ENCODE measurements at places on chromosomes 7 and 10.

DNA sequence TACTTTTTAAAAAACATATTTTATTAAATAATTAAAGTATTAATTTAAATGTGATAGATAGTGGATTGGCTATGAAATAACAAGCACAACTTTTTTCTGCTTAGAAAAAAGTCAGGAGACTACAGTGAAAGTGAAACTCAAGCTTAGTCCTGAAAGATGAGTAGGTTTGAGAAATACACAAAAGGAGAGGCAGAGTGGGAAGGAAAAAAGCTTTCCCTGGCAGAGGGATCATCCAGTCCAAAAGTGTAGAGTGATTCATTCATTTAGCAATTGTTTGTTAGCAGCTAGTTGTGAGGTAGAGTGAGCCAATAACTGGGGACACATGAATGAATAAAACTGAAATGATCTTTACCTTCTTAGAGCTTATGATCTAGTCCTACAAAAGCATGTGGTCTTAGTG, 93.5 kb downstream of the FOXP2 start:
- no peak for DNase-seq

DNA sequence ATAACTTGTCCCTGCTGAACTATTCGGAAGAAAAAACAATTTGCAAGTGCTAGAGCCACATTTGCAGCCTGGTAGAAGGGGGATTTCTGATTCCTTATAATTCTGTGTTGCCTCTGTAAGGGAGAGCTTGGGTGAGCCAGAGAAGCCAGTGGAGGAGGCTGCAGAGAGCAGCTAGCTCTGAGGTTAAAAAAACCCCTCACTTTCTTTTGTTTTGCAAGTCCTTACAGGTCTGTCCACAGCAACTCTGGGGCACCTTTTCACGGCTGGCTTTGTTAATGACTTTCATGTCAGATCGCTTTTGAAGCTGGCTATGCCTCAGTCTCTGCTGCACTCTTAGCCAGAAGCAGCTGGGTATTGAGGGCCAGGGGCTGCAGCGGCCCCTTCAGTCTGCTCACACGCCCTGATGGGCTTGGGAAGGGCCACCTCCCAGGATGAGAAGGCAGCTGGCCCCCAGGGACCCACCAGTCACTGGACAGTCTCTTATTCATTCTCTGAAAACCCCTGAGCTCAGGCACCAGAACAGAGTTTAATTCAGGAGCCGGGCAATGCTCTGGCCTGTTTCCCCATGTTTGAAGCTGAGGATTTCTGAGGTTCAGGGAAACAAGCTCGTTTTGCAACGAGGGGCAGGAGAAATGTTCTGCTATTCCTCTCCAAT, 30.9 kb downstream of the TRIM8 start:
- no peak for DNase-seq

DNA sequence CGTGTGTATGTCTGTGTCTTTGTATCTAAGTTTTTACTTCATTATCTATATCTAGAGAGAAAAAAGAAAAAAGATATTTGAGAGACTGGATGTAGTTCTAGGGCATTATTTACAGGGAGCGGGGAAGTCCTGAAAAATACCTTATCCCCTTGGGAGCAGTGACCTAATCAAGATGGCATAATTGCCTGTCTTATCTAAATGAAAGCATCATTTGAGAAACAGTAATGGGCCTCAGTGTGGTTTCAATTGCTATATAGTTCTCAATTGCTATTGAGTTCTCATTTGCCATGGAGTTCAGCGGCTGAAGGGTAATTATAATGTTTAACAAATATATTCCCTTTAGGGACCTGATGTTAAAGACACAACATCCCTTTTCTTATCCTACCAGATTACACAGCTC, 216.5 kb downstream of the PLXNA4 start:
- DNase-seq, result no peak

DNA sequence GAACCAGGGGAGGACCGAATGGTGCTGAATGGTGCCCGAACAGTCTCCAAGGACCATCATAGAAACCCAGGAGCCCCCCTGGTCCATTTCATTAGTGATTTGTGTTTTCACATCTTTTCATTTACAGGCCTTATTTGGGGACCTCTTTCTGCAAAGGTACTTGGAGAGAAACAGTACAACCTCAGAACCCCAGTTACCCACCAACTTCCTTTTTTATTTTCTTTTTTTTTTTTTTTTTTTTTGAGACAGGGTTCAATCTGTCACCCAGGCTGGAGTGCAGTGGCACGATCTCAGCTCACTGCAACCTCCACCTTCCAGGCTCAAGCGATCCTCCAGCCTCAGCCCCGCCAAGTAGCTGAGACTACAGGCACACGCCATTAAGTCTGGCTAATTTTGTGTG, 13.0 kb upstream of the ELN start:
- DNase-seq, result no peak

GRCh38 chr7:77944183-77945182, 145.9 kb downstream of the PHTF2 start:
- no peak for DNase-seq

GRCh38 chr7:120873401-120873800, 15.5 kb upstream of the TSPAN12 start:
- DNase-seq, result no peak

DNA sequence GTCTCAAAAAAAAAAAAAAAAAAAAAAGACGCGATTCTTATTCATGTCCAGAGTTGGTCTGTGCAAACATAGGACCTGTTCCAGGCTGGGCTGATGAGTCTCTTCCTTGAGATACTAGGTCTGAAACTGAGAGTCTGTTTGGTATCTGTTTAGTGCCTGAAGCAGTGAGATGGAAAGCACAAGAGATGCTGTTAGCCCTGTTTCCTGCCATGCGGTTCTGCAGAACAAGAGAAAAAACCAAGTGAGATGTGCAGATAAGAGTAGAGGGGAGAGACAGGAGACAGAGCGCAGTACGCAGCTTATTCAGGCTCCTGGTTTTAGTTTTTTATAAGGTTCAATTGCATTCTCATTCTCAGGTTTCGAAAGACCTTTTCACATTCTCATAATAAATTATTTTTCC, 85.8 kb upstream of the PRKCQ start:
- peak; percentile 47 for DNase-seq

DNA sequence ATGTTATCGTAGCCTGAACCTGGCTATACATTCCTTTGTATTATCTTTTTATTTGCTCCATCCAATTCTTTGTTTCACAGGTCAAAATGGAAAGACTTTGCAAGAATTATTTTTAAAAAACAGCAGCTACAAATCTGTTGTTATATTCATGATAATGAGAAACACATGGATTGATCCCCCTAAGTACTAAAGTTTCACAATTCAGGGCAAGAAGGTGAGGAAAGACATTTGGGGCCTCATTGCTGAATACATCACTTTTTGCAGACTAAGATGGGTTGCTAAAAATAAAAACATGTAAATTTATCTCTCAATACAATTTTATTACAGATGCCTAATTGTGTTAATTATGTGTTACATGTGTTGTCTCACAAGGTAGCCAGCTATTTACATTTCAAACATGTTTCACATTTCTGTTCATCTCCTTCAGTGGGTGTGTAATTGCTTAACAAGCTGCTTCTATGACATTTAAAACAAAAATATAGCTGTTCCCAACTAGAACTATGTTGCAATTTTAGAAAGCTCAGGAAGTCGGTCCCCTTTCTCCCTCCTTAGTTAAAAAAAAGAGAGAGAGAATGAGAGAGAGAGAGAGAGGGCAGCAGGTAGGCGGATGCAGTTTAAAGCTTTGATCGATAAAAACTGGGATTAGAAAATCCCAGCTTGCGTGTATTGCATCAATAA, 606.3 kb upstream of the FZD8 start:
- DNase-seq, result no peak

Measured in stimulated activated CD4-positive, alpha-beta T cell treated with anti-CD3 and anti-CD28 coated beads, Interleukin-2, amount 100 ng/mL, for 24 hours (primary cell).